ENCODE measurements at places on chromosomes 12 and 14.
A peak's percentile ranks its signal among the peaks of the same experiment; 100 is the strongest.

- no peak overlapping the region for H3K27ac ChIP-seq
- no peaks in the 10 kb centered on the region for H3K27me3 ChIP-seq
- no peaks in the 10 kb centered on the region for H3K4me1 ChIP-seq
Measured at GRCh38 chr12:66956300-66956699, 277.4 kb upstream of the GRIP1 start.

GRCh38 chr14:66092206-66092605 is 394.0 kb upstream of the CCDC196 start:
- no peak overlapping the region for H3K4me3 ChIP-seq
- DNase-seq = no peak
- no peaks in the 10 kb centered on the region for H3K4me1 ChIP-seq
- no peaks in the 10 kb centered on the region for H3K27me3 ChIP-seq
- no peak overlapping the region for H3K27ac ChIP-seq

DNA sequence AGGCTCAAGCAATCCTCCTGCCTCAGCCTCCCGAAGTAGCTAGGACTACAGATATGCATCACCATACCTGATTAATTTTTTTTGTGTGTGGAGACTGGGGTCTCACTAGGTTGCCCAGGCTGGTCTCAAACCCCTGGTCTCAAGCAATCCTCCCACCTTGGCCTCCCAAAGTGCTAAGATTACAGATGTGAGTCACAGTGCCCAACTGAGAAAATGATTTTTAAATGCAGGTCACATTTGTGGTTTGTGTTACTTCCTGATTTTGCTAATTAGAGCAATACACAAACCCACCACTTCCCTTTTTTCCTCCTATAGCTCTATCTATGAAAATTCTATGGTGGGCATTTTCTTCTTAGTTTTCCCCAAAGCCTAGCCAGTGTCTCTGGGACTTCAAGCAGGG is 45.5 kb upstream of the TMEM263 start:
- DNase-seq = no peak
- peaks cover 4% of the 10 kb centered on the region for H3K27me3 ChIP-seq
- H3K4me1 ChIP-seq = peaks cover 18% of the 10 kb centered on the region
- H3K36me3 ChIP-seq = no peaks in the 10 kb centered on the region

DNA sequence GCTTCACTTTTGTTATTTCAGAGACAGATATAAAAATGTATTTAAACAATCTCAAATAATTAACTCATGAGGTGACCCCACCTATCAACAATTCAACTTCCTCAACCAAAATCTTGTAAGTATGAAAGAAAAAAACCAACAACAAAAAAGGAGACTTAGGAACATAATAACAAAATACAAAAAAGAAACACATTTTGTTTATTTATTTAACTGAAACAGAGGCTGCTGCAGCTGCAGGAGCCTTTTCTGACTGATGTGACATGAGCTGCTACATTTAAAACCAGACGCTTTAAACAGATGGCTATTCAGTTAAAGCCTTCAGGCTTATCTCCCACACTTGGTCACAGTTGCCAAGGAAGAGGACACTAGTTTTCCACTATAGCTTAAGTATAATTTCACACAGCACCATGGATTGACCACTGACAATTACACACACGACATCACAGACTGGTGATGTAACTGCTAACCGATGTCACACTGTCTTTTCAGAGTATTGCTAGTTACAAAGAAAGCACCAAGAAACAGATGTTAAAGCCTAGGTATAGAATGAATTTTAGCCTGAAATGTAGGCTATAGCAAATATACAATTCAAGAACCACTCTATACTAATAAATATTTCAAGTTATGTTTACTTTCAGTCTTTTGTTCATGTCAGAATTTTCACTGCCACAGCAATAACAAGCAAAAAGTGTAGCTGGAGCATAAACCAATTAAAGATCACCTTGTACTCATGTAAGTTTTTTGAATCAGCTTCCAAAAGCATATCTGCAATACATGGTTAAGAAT is 113.0 kb downstream of the MED13L start:
- peaks cover 50% of the 10 kb centered on the region for H3K4me1 ChIP-seq
- peak overlapping the region; percentile 13 for H3K27ac ChIP-seq
- no peak overlapping the region for H3K4me3 ChIP-seq
- no peaks in the 10 kb centered on the region for H3K27me3 ChIP-seq
- no peaks in the 10 kb centered on the region for H3K36me3 ChIP-seq

- H3K27ac ChIP-seq = no peak overlapping the region
- H3K4me1 ChIP-seq = no peaks in the 10 kb centered on the region
- H3K27me3 ChIP-seq = peaks cover 8% of the 10 kb centered on the region
- no peaks in the 10 kb centered on the region for H3K36me3 ChIP-seq
- H3K4me3 ChIP-seq = no peak overlapping the region
- no peak for DNase-seq
Measured at GRCh38 chr12:48263617-48264016, 60.5 kb upstream of the OR10AD1 start.
